IMR-90 (cell line): ENCODE measurements at places on chromosomes 5 and 9. TPM values are rescaled to one million over a fixed set of nuclear protein-coding genes. Genes with fewer than 3 reads are reported as not detected.

Gene STPG3
- not detected in 2 replicates for total RNA-seq

Gene HACD4
- 2.2 and 2.8 TPM in 2 replicates for total RNA-seq

Gene TMEM267
- total RNA-seq, result 12.0 and 17.5 TPM in 2 replicates

Gene C9
- total RNA-seq, result not detected in 2 replicates

Gene TLX3
- total RNA-seq, result not detected in 2 replicates

Gene CDO1
- total RNA-seq, result 3.3 and 8.6 TPM in 2 replicates

Gene ACOT12
- not detected in 2 replicates for total RNA-seq

Gene CMYA5
- total RNA-seq, result 0.83 and 0.90 TPM in 2 replicates

Gene ADCY2
- total RNA-seq, result not detected in 2 replicates

Gene MOB3B
- under 0.01 TPM in 2 replicates for total RNA-seq

Gene LHX2
- not detected in 2 replicates for total RNA-seq

Gene DRD1
- total RNA-seq, result 0.18 and 0.28 TPM in 2 replicates

Gene GRAMD2B
- total RNA-seq, result 15.8 and 20.3 TPM in 2 replicates

Gene FAM153A
- total RNA-seq, result not detected in 2 replicates

Gene MARCHF11
- total RNA-seq, result not detected in 2 replicates

Gene AK8
- total RNA-seq, result under 0.01 TPM in 2 replicates

Gene MPDZ
- 39.3 and 46.4 TPM in 2 replicates for total RNA-seq

Gene RACK1
- 5,432 and 9,350 TPM in 2 replicates for total RNA-seq

Gene SLC6A3
- not detected in 2 replicates for total RNA-seq

Gene LECT2
- not detected in 2 replicates for total RNA-seq

Gene MAMDC4
- 0.18 and 0.28 TPM in 2 replicates for total RNA-seq

Gene ZFP37
- total RNA-seq, result 3.6 and 4.4 TPM in 2 replicates

Gene ADAMTS12
- 49.2 and 51.3 TPM in 2 replicates for total RNA-seq

Gene GLRX
- 142 and 145 TPM in 2 replicates for total RNA-seq

Gene BTNL3
- total RNA-seq, result not detected in 2 replicates

Gene TLE4
- 76.9 and 78.1 TPM in 2 replicates for total RNA-seq

Gene INIP
- 15.4 and 23.3 TPM in 2 replicates for total RNA-seq

Gene GKAP1
- total RNA-seq, result 0.18 and 1.7 TPM in 2 replicates

Gene FAM170A
- total RNA-seq, result not detected in 2 replicates

Gene TSLP
- 0.28 and 0.54 TPM in 2 replicates for total RNA-seq

Gene PLPPR1
- total RNA-seq, result not detected in 2 replicates

Gene C5orf58
- not detected in 2 replicates for total RNA-seq

Gene SLC6A7
- total RNA-seq, result under 0.01 TPM in 1 of 2 replicates, not detected in the other

Gene CFAP157
- total RNA-seq, result not detected in 2 replicates

Gene MARCOL
- total RNA-seq, result not detected in 2 replicates

Gene CDKN2B-AS1
- 1.1 and 1.7 TPM in 2 replicates for total RNA-seq

Gene FOXI1
- not detected in 2 replicates for total RNA-seq

Gene ARAP3
- total RNA-seq, result 1.4 and 2.2 TPM in 2 replicates

Gene LCN10
- not detected in 2 replicates for total RNA-seq

Gene SLF1
- total RNA-seq, result 3.4 and 7.5 TPM in 2 replicates

Gene TCF7
- 0.83 and 1.3 TPM in 2 replicates for total RNA-seq

Gene MLANA
- total RNA-seq, result not detected in 2 replicates

Gene PCDHGB4
- total RNA-seq, result 16.4 and 17.6 TPM in 2 replicates

Gene PCSK1
- total RNA-seq, result not detected in 2 replicates

Gene DCTN3
- total RNA-seq, result 104 and 122 TPM in 2 replicates

Gene IFNA2
- not detected in 2 replicates for total RNA-seq

Gene TIMD4
- total RNA-seq, result not detected in 2 replicates

Gene ARID3C
- not detected in 2 replicates for total RNA-seq

Gene LCN1
- total RNA-seq, result not detected in 2 replicates

Gene PCDHB13
- total RNA-seq, result 0.18 and 0.28 TPM in 2 replicates

Gene GALNT12
- total RNA-seq, result 2.5 TPM in 2 replicates

Gene TOR1B
- 15.6 and 16.4 TPM in 2 replicates for total RNA-seq

Gene CD14
- 0.18 TPM in 1 of 2 replicates, not detected in the other for total RNA-seq

Gene PSD2
- total RNA-seq, result not detected in 2 replicates

Gene PCDHA6
- under 0.01 TPM in 1 of 2 replicates, not detected in the other for total RNA-seq
